ENCODE measurements at places on chromosomes 1 and 21. TPM values are rescaled to one million over a fixed set of nuclear protein-coding genes. Genes with fewer than 3 reads are reported as not detected.

- DNase-seq, result peak; percentile 49
Observed at GRCh38 chr1:20174937-20175666, 10.8 kb upstream of the UBXN10 start.

DNA sequence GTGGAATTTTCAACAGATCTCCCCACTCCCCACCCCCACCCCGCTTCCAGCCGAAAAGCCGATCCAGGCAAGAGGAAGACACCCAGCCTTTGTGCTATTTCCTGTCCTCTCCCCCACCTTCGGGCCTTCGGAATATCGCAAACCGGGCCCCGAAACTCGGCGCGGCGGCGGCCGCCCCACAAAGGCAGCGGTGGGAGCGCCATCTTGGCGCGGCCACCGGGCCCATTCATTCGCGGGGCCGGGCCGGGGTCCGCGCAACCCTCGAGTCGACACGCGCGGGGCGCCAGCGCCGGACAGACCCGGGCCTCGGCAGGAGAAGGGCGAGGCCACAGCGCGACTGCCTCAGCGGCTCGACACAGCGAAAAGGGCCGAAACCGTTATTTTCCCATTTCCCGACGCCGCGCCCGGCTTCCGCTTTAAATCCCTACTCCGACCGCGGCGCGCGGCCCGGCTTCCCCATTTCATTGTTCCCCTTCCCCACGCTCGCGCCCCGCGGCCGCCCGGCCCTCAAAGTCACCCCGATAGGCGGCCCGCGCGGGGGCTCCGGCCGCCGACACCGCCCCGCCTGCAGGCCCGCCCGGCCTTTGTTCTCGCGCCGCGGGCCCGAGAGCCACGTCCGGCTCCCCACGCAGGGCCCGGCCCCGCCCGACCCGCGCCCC is 911 bp downstream of the GNB1 start:
- peak; percentile 53 for DNase-seq

DNA sequence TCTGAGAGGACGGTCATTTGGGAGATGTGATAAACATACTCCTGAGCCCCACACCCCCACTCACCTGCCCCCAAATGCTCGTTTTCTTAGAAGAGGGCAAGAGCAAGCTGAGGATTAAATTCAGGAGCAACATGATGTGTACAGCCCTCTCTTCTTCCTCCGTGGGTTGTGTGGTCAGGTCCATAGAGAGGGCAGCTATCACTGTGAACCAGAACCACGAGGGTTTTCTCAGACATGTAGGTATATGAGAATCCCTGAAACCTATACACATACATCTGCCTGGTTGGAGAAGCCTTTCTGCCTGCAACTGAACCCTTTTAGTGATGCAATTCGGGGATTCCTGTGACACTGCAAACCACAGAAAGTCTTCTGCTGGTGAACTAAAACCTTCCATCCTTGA is 38.9 kb downstream of the PGM1 start:
- DNase-seq, result no peak

- peak; percentile 32 for DNase-seq
Observed at GRCh38 chr1:109901524-109902145, 9.0 kb upstream of the CSF1 start.

DNA sequence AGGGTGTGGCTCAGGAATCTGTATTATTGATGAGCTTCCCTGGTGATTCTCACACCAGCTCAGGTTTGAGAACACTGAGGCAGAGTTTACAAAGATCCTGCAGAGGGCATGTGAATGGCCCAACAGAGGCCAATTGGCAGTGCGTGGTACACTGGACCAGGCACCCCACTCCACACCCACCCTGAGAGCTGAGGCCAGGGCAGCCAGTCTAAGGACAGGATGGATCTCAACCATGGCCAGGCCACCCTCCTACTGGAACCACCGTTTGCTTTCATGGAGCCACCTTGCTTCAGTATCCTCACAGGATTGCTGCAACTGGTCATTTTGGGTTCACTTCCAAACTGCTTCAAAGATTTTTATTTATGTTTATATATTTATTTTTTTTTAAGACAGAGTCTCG is 7.3 kb upstream of the RASSF5 start:
- DNase-seq, result no peak

DNA sequence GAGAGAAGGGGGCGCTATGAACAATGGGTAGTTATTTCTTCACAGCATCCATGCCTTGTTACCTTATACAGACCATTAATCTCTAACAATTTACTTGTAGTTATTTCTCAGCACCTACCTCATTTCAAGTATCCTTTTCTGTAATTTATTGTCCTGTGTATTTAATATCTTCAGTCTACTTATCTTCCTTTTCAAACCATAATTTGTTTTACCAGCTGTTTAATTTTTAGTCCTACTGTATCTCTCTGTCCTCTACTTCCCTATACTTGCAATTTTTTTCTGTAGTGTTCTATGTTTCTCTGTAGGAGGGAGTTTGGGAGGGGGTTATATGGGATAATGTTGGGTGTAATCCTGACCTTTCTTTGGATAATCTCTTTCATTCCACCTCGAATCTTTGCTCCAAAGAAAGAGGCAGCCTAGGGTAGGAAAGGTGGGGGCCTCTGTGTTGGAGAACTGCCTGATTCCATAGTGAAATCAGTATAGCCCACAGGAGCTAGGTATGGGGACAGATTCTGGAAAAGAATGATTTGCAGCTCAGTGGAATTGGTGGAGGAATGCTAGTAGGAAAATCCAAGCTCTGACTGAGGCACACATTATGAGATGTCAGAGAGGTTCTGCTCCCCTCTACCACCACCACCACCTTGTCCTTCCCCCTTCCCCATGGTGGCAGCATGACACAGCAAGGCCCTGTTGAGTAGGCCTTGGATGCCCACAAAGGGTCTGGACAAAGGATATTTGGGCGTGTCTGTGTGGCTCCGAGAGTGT is 642 bp downstream of the MLLT11 start:
- DNase-seq, result no peak

DNA sequence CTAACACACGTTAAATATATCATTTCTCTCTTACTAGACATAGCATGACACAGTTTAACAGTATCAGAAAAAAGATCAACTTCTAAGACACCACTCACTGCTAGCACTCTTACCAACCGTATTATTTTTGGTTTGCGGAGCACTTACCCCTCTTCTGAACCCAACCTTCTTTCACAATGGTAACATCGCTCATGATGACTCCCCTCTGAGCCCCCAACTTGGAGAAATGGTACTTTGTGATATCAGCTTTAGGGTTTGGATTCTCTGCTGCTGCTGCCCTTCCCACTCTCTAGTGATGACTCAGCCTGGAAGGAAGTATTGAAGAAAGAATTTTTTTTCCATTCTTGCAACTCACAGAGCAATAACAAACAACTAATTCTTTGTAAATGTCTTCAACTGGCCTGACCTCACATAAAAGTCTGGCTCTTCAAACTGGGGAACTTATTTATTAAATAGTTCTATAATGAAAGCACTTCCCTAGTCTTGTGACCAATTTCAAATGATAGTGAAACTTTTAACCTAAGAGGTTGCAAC is 7.0 kb downstream of the AKT3 start:
- peak; percentile 73 for DNase-seq

- no peak for DNase-seq
Observed at GRCh38 chr1:169339773-169340172, 27.8 kb downstream of the NME7 start.

GRCh38 chr1:220511179-220511578 is 16.8 kb upstream of the MARK1 start:
- no peak for DNase-seq

- no peak for DNase-seq
Observed at GRCh38 chr1:18535391-18536210, 54.9 kb downstream of the KLHDC7A start.

GRCh38 chr21:40803101-40803500 is 43.9 kb downstream of the DSCAM start:
- DNase-seq, result no peak

DNA sequence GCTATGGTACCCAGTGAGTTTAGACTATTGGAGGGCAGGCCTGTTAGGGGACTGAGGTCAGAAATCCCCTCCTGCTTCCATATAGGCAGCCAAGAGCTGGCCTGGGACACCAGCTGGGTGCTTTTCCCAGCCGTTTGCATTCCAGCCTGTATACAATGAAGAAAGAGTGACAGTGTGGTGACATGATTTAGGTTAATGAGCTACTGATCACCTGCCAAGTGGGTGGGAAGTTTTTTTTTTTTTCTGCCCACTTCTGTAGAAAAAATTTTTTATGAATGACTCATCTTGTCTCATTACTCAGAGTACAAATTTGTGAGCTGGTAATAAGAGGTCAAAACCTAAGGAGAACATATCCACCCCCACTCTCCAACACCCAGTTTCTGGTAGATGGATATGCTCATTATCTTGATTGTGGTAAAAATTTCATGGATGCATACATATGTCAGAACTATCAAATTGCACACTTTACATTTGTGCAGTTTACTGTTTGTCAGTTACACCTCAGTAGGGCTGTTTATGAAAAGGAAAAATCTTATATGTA is 16.4 kb upstream of the CGN start:
- DNase-seq, result no peak

GRCh38 chr1:204401730-204402129 is 9.9 kb downstream of the PPP1R15B start:
- no peak for DNase-seq

DNA sequence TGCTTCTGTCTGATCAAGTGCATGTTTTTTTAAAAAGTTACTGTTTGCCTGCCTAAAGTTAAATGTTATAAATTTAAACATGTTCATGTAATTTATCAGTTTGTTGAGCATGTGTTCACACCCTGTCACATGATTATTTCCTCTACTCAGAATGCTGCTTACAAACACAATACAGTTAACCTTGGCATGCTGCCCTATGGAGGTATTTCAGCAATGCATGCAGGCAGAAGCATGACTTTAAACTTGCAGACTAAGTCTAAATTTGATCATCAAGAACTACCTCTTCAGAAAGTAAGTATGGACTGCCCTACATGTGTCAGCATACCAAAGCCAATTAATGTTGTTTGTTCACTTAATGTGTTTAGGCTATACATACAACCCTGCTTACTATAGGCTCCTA is 161.6 kb downstream of the LRRC40 start:
- peak; percentile 90 for DNase-seq

DNA sequence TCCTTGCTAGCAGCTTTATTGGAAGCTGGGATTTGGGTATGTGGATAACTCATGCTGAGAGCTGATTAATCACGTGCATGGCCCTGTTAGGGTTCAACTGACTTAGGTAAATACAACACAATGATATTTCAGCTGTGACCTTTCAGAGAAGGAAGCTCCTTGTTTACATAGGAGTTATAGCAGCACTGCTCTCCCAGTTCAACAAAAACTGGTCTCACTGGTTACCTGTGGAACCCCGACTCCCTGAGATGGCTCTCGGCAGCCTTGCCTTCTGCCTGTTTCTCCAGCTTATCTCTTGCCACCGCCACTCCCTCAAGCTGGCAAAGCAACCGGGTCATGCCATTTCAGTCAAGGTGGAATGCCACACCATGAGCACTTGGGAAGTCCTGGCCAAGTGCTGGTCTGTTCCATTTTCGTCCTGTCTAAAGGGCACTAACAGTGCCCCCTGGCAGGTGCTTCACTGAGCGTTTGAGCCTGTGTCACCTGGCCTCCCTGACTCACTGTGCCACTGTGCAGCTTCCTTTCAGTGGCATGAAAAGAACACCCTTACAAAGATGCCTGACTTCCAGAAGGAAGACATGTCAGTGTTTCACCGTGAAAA is 31.6 kb downstream of the DOP1B start:
- DNase-seq, result no peak

DNA sequence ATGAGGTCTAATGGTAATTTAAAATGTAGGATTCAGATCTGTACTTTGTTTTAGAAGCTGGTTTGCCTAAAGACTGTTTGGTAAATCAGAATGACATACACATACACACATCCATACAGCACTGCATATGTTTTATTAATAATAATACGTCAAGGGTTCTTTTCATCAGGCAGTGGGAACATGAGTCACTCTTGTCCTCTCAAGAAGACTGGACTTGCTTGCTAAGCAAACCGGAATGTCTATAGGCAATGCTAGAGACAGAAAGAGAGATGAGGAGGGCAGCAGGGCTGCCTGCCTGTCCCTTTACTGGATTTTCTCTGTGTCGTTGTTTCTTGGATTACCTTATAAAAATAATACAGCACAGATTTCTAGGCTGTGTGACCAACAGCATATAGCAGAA is 119.1 kb upstream of the GALNT2 start:
- no peak for DNase-seq

GRCh38 chr1:114352797-114353196 is 158.2 kb downstream of the TRIM33 start:
- peak; percentile 69 for DNase-seq

GRCh38 chr1:81800695-81801650 is at the start of gene ADGRL2:
ADGRL2 (plus strand) TSS chr1:81800934; CDS start chr1:81836985, 36,051 bp downstream.
- peak; percentile 94 for DNase-seq

- no peak for DNase-seq
Observed at GRCh38 chr1:162179121-162179520, 109.6 kb downstream of the NOS1AP start.

DNA sequence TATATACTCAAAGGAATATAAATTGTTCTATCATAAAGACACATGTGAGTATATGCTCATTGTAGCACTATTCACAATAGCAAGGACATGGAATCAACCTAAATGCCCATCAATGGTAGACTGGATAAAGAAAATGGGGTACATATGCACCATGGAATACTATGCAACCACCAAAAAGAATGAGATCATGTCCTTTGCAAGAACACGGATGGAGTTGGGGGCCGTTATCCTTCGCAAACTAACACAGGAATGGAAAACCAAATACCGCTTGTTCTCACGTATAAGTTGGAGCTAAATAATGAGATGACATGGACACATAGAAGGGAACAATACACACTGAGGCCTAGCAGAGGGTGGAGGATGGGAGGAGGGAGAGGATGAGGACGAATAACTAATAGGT is 16.0 kb upstream of the SGIP1 start:
- DNase-seq, result no peak

DNA sequence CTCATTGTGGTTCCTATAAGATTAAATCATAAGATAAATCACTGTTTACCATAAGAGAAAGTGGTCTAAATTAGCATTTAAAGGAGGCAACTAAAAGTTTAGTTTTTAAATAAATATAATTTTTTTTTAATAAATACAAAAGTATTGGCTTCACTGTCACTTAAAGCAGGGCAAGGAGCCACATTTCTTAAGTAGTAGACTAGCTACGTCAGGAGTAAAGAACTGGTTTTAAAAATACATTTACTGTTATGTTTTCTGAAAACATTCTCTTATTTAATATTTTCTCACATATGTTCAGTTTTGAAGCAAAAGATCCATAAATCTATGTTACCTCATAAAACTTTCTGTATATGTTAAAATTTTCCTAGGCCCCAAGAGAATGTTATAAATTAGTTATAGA is 2.2 kb downstream of the ANGPTL1 start:
- DNase-seq, result no peak

- peak; percentile 73 for DNase-seq
Observed at GRCh38 chr1:1943834-1944570, 24.9 kb upstream of the TMEM52 start.

The EFNA4 gene
- total RNA-seq, result 36.0 TPM

The SHISAL2A gene
- not detected for total RNA-seq

The NPL gene
- total RNA-seq, result 0.66 TPM

The TMCC2 gene
- 11.9 TPM for total RNA-seq

The TP73 gene
- not detected for total RNA-seq

The ADAM30 gene
- total RNA-seq, result not detected

The EPS8L3 gene
- total RNA-seq, result not detected

The CGN gene
- 4.9 TPM for total RNA-seq

The ITLN1 gene
- 0.21 TPM for total RNA-seq

The RAP1A gene
- total RNA-seq, result 13.5 TPM

The TDRD10 gene
- 0.51 TPM for total RNA-seq

The TBCE gene
- 17.9 TPM for total RNA-seq

The ILDR2 gene
- total RNA-seq, result 12.3 TPM

Data from cardiac muscle cell (in vitro differentiated cells and primary cell).